ENCODE measurements at places on chromosomes 3 and 15.

DNA sequence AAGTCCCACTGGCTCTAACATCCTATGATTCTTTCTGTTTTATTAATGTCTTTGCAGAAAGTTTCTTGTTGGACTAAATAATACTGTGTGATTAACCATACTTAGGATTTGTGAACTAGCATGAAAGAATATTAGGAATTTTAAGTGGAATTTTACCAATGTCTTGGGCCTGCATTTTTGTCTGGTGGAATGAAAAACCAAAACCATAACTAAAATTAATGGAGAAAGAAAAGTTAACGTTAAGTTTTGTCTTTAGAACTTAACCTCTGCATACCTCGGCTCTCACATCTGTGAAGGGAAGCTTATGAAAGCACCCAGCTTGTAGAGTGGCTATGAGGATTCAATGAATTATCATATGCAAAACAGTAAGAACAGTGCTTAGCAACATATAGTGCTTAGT is 6.5 kb downstream of the FBN1 start:
- DNase-seq = no peak

GRCh38 chr15:62964251-62964650 is 78.3 kb upstream of the TPM1 start:
- peak; percentile 97 for DNase-seq

- no peak for DNase-seq
Measured at GRCh38 chr3:160671231-160671630, 5.7 kb upstream of the ARL14 start.

DNA sequence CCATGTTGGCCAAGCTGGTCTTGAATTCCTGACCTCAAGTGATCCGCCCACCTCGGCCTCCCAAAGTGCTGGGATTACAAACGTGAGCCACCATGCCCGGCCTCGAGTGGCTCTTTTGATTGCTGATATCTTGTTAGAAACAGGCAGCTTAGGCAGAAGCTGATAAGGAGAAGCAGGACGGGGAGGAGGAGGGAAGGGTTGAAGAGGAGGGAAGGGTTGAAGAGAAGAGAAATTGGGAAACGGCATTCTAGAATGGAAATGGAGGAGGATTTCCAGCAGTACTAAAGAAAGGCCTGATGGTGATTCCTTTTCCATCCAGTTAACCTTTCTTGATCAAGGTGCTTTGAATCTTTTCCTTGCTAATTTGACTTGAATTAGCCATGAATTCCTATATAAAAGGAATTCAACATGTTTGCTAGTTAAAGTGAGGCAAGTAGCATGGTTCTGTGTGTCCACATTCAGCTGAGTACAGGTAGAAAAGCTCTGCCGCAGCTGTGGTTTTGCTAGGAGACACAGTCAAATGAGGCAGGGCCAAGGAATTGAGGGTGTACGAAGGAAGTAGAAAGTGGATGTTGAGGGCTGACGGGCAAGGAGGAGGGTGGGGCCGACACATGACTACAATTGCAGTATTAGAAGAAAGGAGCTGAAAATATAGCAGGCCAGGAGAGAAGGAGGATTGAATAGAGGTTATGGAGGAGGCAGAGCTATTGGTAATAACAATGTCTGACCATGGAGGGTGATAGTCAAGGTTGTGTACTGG is 27.2 kb upstream of the ATP1B3 start:
- DNase-seq = peak; percentile 48

- DNase-seq = no peak
Measured at GRCh38 chr15:80885016-80885579, 104.5 kb downstream of the MESD start.

- no peak for DNase-seq
Measured at GRCh38 chr15:71685420-71685993, 124.8 kb upstream of the NR2E3 start.

- DNase-seq = peak; percentile 70
Measured at GRCh38 chr15:84749111-84749991, 959 bp downstream of the ZNF592 start.

DNA sequence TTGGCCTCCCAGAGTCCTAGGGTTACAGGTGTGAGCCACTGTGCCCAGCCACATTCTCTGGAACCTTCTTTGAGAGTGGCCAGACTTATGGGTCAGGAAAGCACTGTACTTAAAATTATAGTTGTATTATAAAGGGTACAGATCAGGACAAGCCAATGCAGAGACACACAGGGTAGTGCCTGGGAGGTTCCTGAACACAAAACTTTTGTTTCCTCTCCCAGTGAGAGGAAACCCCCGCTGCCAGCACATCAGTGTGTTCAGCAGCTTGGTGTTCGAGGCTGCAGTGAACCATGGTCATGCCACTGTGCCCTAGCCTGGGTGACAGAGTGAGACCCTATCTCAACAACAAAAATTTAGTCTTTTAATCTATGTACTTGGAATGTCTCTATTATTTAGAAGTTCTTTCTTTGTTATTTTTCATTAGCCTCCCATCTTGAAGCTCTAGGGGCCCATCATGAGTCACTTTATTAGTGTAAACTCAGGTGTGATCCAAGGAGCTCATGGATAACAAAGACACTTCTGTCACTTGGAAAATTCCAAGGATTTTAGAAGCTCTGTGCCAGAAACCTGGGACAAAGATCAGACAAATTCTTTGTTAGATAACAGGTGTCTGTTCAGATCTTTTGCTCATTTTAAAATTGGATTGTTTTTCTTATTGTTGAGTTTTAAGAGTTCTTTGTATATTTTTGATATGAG is 7.8 kb downstream of the BLOC1S6 start:
- DNase-seq = no peak

DNA sequence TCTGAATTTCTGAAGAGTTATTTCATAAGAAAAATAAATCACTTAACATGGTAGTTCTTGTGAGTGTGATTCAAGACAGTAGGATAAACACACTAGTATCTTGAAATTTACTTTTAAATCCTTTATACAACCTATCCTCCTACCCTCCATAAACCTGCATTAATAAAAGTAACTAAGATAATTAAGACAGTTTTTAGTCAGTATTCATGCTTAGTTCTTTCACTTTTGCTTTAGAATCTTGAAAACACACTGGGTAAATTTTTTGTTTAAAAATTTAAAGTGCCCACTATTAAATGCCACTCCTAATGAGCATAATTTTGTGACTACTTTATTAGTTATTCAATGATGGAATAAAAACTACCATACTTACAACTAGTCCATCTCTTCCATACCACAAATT is 28.8 kb downstream of the GOLIM4 start:
- no peak for DNase-seq

- no peak for DNase-seq
Measured at GRCh38 chr15:44231842-44232241, 36.8 kb upstream of the FRMD5 start.

DNA sequence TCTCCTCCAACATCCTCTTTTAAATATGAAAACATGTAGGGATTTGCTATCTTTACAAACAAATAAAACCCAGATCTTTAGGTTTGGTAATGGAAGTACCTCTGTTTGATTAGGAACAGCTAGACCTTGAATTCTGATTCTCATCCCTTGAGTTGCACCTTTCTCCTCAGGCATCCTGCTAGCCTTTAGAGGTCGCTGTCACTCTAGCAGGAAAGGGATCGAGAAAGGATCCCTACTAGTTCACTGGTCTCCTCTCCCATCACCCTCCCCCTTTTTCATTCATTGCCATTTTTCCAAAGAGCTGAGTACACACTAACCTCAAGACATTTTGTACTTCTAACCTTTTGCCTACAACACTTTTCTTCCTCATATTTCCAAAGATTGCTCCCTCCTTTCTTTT is 569.8 kb downstream of the RBMS3 start:
- DNase-seq = peak; percentile 9

- DNase-seq = no peak
Measured at GRCh38 chr15:72205273-72205672, 7.7 kb upstream of the GRAMD2A start.

GRCh38 chr3:55481744-55482495 is 5.2 kb downstream of the WNT5A start:
- peak; percentile 37 for DNase-seq

- DNase-seq = no peak
Measured at GRCh38 chr3:64621726-64622395, 65.9 kb downstream of the ADAMTS9 start.

- DNase-seq = no peak
Measured at GRCh38 chr3:132014105-132014504, 20.7 kb downstream of the CPNE4 start.

DNA sequence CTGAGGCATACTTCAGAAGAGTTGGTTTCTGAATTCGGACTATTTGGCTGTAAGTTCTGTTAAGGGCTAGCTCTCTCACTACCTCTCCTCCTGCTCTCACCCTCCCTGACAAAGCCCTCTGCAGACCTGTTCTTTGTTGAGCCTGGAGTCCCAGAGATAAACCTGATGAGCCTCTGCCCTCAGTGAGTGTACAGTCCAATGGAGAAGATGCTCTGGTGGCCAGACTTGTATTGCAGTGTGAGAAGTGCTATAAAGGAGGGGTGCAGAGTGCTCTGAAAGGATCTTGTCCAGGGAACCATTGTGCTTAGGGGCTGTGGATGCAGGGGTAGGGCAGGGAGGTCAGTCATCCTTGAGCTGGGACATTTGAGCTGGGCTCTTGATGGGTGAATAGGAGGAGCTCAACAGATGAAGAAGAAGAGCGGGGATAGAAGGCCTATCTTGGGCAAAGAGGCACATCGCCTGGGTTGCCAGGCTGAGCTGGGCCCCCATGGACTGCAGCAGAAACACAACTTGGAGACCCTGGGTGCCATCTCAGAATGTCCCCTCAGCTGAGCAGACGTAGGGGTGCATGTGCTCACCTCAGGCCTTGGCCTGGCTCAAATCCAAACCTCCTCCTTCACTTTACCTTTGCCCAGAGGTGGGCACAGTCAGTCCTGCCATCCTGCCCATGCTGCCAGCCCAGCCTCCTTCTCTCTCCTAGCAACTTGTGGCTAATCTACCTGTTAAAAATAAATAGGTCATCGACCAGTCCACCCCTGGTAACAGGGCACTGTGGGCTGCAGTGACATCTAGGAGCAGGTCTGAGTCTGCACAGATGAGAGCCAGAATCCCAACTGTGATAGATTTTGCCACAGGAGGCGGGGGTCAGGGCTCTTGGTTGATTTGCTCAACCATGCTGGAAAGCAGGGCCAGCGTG is 3.3 kb downstream of the CAND2 start:
- no peak for DNase-seq

- DNase-seq = no peak
Measured at GRCh38 chr3:112086875-112087524, 811 bp downstream of the C3orf52 start.

- DNase-seq = no peak
Measured at GRCh38 chr15:81897057-81897677, 148.7 kb downstream of the MEX3B start.

DNA sequence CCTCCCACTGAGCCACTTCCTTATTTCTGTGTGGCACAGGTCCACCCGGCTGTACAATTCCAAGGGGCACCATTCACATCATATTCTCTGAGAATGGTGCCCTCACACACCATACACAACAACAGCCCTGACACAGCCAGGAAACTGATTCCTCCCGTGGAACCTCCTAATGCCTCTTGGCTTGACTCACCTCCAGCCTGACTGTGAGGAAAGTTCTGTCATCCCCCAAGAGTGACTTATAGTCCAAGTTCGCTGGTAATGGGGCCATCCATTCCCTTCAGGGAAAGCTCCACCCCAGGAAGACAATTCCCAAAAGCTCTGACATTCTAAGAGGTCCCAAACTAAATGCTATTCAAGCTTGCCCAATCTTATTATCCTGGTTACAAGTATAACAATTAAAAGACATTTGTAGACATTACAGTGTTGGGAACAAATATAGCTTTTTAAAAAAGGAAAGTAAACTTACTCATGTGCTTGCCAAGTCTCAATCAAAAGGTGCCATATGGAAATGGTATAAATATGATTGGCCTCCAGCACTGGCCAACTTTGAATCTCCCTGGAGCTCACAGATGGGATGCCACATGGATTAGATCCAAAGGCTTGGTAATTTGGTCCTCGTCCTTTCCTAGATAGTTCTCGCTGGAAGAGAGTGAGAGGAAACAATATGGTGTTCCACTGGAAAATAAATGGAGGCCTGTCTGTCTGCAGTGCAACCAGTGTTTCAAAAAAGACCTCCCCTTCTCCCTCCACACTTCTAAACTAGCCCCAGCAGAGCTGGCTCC is 56.3 kb upstream of the PSMD6 start:
- DNase-seq = no peak

DNA sequence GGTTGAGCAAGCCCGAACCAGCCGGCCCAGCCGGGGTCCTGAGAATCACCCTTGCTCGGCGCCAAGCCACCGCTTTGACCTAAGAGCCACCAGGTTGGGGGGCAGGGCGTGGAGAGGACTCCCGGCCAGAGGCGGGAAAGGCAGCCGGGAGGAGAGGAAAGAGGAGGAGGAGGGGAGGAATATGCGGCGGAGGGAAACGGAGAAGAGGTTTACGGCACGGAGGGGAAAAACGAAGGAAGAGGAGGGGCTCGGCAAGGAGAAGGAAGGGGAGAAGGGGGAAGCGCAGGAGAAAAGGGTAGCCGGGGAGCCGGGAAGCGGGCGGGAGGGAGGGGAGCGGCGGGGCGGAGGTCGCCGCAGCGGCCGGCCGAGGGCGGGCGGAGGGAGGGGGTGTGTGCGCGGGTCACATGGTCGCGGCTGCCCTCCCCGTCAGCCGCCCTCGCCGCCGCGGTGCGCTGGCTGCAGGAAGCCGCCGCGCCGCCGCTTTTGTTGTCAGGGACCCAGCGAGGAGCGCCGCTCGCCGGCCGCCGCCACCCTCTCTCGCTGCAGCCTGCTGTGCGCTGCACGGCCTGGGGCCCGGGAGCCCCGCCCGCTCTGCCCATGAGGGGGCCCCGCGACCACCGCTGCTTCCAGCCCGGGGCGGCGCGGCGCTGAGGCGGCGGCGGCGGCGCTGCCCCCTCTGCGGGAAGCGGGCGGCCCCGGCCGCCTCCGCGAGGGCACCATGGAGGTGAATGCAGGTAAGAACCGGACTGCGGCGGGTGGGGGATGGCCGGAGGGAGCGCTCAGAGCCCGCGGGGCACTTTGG is at the start of gene NR1D2:
TSS of gene NR1D2 (plus strand) at position 426 of the 802 bp plus-strand sequence. CDS start at position 719, 293 bp downstream.
- DNase-seq = peak; percentile 88

DNA sequence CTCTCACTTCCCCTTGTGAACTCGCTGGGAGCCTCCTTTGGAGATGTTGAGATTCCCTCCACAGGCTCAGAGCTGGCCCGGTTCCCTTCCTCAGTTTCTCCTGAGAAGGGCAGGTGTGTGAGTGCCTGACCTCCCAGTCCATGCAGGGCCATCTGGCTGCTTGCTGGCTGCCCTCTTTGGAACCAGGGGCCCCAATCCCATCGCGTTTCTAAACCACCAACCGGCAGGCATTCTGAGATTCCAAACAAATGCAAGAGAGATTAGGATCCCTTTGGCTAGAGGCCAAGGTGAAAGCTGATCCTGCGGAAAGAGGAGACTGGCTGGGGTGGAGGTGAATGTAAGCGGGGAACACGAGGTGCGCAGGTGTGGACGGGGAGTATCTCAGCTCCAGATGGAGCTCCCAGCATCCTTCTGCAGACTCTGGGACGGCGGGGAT is 2.9 kb upstream of the PRRT3 start:
- peak; percentile 94 for DNase-seq

GRCh38 chr3:158213461-158213860 is 103.6 kb downstream of the RSRC1 start:
- no peak for DNase-seq

- DNase-seq = no peak
Measured at GRCh38 chr3:40118091-40118490, 191.4 kb upstream of the EIF1B start.

DNA sequence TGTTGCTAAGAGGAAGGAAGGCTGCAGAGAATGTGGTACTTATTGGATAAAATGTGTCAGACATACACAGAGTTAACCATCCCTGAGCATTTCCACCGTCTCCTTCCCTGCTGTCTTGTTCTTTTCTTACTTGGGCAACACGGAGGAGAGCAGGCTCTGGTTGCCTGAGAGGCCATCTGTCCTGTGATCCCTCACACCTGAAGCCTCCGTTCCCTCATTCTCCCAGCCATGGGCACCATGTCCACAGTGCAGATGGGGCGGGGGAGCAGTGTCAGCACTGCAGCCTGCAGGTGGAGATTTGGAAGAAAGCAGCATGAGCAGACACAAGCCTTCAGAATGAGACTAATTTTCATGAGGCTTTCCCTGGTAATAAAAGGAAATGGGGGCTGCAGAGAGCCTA is 133.7 kb downstream of the CHCHD6 start:
- no peak for DNase-seq

All from NCI-H82 (cell line).